NCI-H1092 treated with DMSO at 0.1 percent for 48 hours (cell line): ENCODE measurements at places on chromosomes 1 and 21.

- DNase-seq = no peak
These were observed 97.8 kb downstream of the EBNA1BP2 start for GRCh38 chr1:43074244-43074643.

DNA sequence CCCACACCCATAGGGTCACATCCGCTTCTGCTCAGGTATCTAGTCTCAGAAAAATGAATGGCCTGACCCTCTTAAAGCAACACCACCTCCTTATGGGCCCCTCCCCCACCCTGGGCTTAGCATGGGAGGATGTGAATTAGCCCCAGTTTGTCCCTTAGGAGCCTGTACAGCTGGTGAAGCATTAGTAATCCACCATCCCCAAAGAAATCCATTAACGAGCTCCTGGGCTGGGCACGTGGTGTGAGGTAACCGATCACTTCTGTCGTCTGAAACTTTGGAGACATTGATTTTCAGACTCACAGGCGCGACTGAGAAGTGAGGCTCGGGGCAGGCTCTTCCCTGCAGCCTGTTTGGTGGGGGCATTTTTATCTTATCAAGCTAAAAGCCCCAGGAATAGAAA lies 10.5 kb downstream of the RASSF5 start:
- no peak for DNase-seq

DNA sequence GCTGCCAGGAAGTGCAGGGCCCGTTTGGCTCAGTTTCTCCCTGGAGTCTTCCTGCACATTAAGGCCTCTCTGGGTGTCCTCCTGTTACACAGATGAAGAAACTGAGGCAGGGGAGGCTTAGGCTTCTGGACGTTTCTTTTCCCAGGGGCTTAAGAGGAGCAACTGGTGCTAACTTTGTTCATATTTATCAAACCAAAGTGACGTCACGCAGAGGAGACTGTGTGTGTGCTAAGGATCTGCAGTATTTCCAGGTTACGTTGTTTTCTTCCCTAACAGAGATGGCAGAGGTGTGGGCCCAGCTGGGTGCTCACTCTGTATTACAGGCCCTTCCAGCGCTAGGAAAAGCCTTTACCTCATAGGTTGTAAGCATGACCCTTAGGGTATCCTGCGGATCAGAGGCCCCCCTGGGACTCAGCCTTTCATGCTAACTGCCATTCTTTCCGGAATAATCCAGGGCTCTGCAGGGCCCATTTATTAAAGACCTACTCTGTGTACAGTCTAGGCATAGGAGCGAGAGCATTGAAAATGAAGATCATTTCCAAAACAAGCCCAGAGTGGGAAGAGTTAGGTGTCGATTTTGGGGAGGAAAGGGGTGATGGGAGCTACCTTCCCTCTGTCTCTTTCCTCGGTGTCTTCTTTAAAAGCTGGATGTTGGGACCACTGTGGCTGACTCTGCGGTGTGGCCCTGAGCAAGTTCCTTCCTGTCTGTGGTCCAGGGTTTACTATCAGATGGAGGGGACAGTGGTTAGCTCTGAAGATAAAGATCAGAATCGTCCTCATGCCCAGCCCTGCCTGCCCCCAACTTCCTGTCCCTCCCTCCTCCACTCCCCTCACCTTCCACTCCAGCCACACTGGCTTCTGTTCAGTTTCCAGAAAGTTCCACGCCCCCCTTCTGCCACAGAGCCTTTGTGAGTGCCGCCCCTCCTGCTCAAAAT lies 4.6 kb downstream of the AGTRAP start:
- DNase-seq = no peak

- DNase-seq = no peak
These were observed 264.9 kb downstream of the DYRK1A start for GRCh38 chr21:37631319-37632117.

GRCh38 chr21:26790296-26790695 lies 54.9 kb downstream of the ADAMTS1 start:
- no peak for DNase-seq

GRCh38 chr1:172484252-172484651 lies 40.4 kb upstream of the PIGC start:
- no peak for DNase-seq

- no peak for DNase-seq
These were observed 1.1 kb downstream of the SLC50A1 start for GRCh38 chr1:155136748-155137147.

DNA sequence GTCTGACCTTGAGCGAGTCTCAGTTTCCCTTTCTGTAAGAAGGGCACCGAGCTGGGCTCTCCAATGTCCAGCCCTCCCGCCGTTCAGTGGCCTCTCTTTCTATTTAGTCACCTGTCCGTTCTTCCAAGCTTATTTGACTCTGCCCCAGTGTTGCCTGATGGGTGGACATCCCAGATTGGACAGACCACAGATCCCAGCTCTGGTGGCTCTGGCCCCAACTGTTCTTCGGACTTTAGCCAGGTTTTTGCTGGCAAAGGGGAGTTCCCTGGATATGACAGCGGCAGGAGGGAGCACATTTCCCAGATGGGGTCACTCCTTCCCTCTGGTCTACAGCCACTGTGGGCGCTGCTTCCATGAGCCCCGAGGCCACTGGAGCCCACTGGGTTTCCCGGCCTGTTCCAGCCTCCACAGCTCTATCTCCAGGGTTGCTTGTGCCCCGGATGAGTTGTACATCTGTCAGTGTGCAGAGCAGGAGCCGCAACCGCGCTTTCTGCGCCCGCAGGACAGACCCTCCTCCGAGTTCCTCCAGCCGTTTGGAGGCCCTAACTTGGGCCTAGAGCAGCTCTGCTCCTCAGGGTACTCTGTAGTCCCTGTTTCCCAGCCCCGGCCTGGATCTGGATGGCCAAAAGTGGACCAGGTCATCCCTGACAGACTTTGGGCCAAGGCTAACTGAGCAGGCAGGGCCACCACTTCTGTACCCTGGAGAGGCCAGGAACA lies 3.8 kb downstream of the DMBX1 start:
- no peak for DNase-seq

DNA sequence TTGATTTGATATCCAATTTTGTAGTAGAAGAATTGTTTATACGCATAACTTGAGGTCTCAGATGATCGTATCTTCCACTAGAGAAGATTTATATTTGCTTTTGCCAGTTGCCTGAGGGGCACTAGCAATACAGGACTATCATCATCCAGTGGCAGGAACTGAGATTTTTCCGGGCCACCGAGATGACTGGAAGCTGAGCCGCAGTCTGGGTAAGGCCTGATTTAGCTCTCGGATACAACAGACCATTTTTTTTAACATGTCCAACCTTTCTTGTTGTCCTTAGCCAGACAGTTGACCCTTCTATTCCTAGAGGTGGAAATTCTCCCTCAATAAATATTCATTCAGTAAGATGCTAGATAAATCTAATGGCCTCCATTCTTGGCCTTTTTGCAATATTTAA lies 25.4 kb upstream of the GUCA2B start:
- DNase-seq = no peak

DNA sequence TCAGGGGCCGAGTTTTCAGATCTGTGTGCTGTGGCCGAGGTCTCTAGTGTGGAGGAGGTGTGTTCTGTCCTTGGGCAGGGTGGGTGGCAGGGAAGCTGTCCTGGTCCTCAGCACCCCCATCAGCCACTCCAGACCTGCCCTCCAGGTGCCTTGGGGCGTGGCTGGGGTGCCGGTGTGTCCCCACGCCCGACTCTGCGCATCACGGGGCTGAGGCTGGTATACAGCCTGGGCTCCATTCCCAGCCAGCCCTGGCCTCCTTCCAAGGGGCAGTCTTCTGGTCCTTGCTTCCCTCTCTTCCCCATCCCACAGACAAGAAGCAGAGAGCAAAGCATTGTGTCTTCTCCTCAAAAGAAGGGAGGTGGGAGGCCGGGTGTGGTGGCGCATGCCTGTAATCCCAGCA lies 4.0 kb downstream of the SAMD11 start:
- DNase-seq = no peak

DNA sequence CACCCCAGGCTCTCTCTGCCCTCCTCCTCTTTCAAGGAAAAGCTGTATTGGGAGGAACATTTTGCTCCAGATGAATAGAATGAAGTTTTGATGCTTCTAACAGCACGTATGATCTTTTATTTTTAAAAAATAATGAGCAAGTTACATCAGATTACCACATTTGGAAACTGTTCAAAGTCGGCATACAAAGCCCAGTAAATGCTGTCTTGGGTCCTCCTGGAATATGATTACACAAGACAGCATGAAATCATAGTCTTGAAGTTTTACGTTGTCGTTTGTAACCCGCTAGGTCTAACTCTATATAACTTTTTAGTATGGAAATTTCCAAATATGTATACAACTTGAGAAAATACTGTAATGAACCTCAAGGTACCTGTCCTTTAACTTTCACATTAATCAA lies 385.6 kb downstream of the HLX start:
- no peak for DNase-seq

- no peak for DNase-seq
These were observed 314 bp downstream of the DPH5 start for GRCh38 chr1:101025283-101025656.

DNA sequence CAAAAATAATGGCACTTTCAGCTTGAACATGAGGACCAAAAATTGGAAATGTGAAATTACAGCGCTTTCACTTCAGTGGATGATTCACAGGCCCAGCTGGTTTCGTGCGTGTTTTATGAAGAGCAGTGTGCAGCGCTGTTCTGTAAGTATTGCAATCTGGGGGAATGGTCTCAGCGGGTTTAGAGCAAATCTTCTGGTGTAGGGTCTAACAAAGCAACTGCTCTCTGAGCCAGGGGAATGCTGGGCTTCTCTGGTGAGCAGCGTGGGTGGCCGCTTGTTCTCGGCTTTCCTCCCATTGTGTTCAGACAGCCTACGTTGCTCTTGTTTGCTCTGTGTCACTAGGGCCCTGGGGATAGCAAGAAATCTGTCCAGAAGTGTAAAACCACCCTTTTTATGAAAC lies 42.4 kb upstream of the GADD45A start:
- DNase-seq = no peak

DNA sequence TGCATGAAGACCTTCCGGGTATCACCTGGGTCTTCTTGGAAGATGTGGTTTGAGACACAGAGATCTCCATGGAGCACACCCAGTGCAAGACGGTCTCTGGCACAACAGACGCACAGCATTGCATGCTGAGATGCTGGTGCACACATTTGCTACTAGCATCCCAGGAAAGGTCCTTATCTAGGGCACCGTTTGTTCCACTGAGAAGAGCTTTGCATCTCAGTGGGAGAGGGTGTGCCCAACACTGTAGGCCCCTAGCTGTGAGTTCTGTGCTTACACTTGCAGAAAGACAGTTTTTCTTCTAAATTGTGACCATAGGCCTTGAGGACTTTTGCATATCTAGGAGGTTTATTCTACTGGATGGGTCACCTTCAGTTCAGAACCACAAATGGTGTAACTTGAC lies 554.1 kb downstream of the MATN1 start:
- no peak for DNase-seq

DNA sequence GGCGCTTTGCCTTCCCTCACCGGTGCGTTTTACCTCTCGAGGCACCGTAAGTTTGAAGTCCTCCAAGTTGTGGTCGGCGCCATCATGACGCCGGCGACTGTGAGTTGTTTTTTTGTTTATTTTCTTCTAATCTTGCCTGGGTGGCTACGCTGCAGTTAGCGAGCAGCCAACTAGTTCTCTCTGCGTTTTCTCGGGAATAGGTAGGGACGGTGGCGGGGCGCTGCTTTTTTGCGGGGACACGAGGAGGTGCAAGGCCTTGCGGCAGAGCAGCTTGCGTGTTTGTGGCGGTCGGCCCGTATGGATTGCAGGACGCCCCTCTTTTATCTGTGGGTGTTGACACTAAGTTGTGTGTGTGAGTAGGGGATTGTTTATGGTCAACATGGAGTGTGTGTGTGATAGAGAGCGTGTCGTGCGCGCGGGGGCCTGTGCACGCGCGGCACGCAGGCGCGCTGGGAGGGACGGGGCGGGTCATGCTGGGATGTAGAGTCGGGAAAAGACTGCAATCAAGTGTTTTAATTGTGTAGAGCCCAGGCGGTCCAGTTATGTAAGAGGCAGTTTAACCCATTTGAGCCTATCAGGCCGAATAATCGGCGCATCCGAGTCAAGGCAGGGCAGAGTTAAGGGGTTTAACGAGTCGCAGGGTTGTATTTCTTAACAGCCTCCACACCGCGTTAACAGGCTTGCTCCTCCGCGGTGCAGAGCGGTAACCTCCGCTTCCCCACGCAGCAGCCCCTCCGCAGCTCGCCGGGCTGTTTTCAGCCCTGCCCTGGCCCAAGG lies 1.2 kb upstream of the NEGR1 start:
- DNase-seq = peak; percentile 75

DNA sequence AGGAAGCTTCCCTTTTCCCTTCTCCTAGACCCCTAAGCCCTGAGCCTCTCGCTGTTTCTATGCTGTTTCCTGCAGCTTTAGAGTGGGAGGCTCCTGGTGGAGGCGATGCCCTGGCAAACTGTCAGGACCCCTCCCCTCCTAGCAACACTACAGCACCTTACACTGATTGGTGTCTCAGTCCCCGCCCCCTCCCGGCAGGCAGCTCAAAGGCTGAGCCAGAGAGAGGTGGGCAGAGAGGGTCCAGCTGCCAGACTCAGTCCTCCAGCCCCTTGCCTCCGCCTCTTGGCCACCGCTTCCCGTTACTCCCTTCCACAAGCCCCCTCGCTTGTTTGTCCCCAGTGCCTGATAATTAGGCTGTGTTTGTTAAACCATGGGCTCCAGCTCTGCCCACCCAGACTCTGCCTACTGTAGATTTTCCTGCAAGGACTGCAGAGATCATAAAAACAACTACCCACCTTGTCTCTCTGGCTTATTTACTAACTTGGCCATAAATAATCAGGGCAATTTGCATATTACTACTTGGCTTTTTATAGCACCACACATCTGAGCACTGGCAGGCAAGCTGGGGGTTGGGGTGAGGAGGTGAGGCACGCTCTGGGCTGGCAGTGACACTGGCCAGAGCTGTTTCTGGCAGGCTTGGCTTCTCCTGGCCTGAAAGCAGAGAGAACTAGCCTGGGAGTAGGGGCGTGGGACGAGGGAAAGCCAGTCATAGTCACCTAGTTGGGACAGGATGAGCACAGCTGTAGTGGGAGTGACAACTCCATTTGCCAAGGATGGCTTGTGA lies 107.5 kb downstream of the CSMD2 start:
- DNase-seq = peak; percentile 90

DNA sequence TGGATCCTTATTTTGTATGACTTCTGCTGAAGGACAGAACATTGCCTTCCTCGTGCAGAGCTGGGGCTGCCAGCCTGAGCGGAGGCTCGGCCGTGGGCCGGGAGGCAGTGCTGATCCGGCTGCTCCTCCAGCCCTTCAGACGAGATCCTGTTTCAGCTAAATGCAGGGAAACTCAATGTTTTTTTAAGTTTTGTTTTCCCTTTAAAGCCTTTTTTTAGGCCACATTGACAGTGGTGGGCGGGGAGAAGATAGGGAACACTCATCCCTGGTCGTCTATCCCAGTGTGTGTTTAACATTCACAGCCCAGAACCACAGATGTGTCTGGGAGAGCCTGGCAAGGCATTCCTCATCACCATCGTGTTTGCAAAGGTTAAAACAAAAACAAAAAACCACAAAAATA lies 27.5 kb upstream of the KDM4A start:
- no peak for DNase-seq

- no peak for DNase-seq
These were observed 21.8 kb downstream of the CAPN2 start for GRCh38 chr1:223733898-223734852.

- no peak for DNase-seq
These were observed 241.4 kb downstream of the TOMM20 start for GRCh38 chr1:234887016-234887900.
